ELF-1 (cell line): ENCODE measurements at places on chromosomes 6 and 20.

- DNase-seq = no peak
Observed at GRCh38 chr20:34093895-34094294, 18.1 kb downstream of the EIF2S2 start.

DNA sequence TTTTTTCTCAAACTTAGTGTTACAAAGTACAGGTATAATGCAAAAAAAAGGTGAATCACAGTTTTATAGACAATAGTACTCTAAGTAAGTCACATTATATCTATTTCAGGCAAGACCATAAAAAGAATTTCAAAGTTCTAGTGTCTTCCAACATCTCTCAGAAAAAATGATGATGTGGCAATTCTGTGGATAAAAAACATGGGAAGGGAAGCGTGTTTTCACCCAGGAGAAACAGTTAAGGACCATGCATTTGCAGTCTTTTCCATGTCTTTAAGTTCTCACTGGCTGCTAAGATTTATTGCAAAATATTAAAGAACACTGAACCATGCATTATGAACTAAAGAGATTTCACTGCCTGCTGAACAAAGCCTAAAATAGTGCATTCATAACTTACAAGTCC is 1.8 kb downstream of the SSR1 start:
- no peak for DNase-seq

DNA sequence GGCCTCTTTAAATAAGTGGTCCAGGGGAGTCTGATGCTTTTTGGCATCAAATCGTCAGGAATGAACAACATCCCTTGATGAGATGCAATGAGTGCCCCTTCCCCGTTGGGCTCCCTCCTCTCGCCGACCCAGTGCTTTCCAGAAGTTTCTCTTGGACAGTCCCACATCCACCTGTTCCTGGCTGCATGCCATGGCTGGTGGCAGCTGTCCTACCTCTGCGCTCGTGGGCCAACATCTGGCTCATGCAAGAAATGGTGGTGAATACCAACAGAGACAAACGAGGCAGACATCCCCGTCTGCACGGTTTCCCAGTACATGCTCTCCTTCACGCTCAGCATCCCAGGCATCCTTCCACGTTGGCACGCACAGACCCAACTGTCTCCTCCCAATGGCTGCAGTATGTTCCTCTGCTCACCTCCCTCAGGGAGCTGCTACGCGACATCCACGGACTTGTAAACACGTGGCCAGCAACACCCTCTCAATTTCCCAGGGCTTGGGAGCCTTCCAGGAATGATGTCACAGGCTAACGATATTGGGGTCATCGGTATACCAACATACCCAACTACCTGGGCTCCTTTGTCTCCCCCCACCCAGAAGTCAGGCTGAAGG is 37.5 kb downstream of the PPP1R3G start:
- no peak for DNase-seq

DNA sequence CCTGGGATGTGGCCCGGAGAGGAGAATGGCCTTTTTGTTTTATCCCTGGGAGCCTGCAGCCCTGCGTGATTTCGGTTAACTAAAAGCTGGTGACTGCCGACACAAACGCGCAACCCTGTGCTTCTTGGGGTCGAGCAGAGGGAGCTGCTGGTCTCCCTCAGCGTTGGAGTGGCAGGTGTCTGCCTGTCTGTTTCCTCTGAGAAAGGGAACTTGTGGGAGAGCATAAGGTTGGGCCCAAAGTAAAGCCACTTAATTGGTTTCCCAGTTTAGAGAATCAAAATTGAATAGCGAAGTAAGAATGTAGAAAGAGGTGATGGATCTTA is 500 bp downstream of the LTV1 start:
- no peak for DNase-seq

GRCh38 chr20:47785854-47786764 is 828 bp upstream of the SULF2 start:
- DNase-seq = peak; percentile 87

DNA sequence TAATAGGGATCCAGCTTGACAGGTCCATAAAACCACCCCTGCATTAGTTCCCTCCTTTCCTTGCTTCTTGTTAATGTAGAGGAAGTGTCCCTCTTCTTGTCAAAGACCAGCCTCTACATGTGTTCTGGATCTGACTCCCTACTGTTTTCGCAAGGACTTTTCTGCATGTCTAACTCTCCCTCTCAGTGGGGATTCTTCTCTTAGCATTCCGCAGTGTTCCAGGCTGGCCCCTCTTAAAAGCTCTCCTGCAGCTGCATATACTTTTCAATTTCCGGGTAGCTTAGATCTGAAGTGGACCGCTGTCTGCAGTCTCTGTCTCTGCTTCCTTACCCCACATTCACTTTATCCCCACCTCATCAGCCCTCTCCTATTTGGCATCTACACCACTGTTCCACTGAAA is 96.1 kb upstream of the MAN1A1 start:
- peak; percentile 17 for DNase-seq

DNA sequence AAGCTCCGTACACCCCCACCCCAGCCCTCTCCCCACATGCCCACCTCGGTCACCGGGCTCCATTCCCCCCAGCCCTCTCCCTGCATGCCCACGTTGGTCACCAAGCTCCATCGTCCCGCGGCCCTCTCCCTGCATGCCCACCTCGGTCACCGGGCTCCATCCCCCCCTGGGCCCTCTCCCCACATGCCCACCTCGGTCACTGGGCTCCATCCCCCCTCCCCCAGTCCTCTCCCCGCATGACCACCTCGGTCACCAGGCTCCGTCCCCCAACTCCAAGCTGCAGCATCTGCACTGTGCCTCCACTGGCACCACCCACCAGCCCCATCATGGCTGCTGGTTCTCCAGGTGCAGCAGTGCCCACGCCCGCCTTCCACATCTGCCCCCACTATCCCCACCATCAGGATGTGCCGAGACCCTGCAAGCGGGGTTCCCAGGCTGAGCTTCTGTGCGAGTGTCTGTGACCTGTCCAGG is 16.8 kb downstream of the TAF4 start:
- no peak for DNase-seq

DNA sequence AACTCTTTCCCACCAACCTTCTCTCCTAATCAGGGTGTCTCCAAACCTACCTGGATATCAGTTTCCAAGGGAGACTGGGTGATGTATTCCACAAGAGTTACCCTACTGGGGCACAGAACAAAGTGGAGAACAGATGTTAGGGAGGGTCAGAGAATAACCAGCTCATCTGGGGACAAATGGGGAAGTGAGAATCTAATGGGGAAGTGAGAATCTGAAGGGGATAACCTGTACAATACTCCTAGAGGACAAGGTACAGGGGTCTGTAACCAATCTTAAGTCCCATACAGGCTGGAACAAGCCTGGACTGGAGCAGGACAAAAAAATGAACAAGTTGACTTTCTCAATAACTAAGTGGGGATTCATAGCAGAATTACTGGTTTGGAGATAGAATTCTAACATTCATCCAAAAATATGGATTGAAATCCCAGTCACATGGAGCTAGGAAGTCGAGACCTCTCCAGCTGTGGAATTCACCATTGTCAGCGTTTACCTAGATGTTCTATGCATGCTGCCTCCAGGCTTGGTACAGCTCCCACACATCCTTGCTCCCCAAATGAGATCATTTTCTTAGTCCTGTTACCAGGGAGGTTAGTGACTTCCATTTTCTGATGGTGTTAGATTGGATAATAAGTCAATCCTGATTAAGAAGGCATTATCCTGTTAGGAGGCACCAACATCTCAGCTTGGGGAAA is 214.8 kb upstream of the MOCS1 start:
- no peak for DNase-seq
